ENCODE measurements at places on chromosomes 2 and 18.

- DNase-seq, result no peak
These were observed 202.3 kb downstream of the SPP2 start for GRCh38 chr2:234252772-234253171.

DNA sequence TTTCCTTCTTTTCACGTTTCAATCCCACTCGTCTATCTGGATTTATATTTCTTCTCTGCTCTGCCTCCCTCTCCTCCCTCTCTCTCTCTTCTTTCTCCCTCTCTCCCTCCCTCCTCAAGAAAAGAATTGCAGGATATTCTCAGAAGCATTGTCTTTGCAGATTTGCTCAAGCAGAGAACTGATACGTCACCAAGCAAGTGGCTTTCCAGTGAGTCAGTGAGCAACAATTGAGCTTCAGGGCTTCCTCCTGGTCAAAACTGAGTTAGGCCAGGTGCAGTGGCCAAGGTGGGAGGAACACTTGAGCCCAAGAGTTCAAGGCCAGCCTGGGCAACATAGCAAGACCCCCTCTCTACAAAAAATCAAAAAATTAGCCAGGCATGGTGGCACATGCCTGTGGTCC is 151.1 kb downstream of the SMAD2 start:
- no peak for DNase-seq

DNA sequence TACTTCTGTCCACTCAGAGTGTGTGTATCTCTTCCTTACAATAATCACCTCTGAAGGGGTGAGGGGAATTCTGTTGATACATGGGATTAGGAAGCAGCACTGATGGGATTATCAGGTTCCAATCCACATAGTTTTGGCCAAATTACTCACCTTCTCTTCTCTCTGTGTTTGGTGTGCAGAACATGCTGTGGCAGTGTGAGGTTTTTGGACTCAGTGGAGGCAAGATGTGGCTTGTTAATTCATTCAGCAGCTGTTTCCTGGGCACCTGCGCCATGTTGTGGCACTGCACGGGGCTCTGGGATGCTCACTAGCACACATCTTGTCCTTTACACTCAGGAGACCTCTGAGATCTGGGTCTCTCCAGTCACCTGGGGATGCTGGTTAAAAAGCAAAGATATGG is 350.3 kb upstream of the HS6ST1 start:
- DNase-seq, result no peak

DNA sequence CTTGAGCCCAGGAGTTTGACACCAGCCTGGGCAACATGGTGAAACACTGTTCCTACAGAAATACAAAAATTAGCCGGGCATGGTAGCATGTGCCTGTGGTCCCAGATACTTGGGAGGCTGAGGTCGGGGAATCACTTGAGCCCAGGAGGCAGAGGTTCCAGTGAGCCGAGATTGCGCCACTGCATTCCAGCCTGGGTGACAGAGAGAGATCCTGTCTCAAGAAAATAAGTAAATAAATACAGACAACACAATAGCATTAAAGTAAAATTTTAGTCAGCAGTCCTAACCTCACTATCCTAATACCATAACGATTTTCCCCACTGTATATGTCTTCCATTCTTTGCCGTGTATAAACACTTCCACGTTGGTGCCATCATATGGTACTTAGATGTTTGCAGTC is 83.0 kb upstream of the MBOAT2 start:
- DNase-seq, result no peak

- DNase-seq, result no peak
These were observed 396.5 kb downstream of the CCDC85A start for GRCh38 chr2:56580242-56580641.

GRCh38 chr18:48197819-48198218 is 211.4 kb downstream of the ZBTB7C start:
- DNase-seq, result no peak

GRCh38 chr2:7180638-7181370 is 263.6 kb downstream of the RNF144A start:
- DNase-seq, result no peak

- no peak for DNase-seq
These were observed 56.7 kb downstream of the ZEB2 start for GRCh38 chr2:144463266-144463665.

GRCh38 chr2:161586517-161587167 is 37.6 kb upstream of the SLC4A10 start:
- DNase-seq, result no peak

DNA sequence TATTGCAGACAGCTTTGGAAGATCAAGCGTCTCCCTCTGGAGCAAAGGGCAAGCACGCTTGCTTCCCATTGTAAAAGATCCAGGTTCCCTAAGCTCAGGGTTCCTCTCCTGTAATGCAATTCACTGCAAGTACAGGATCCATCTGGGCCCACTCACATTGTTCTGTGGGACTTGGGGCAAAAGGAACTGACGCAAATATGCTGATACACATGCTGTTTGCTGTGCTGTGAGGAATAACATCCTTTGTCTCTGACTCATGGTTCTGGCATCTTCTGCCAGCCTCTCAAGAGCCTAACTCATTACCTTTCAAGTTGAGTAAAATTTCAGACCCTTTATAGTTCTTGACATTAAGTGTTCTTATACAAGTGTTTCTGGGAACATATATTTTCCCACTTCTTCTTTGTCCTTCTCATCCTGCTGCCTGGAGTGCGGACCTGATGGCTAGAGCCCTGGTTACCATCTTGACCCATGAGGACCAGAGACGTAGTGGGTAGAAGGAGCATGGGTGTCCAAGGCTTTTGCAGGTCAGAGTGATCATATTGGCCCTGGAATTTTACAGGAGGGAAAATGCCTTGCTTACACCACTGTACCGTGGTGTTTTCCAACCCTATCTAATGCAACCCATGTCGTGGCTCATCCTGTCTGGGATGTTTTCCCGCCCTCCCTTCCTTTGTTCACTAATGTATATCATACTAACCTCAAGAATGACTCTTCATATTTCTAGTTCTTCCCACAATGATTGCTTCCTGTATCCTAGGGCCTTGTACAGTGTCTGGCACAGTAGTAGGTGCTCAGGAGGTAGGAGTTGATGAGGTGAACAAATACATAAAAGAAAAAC is 145.7 kb upstream of the GLI2 start:
- no peak for DNase-seq

DNA sequence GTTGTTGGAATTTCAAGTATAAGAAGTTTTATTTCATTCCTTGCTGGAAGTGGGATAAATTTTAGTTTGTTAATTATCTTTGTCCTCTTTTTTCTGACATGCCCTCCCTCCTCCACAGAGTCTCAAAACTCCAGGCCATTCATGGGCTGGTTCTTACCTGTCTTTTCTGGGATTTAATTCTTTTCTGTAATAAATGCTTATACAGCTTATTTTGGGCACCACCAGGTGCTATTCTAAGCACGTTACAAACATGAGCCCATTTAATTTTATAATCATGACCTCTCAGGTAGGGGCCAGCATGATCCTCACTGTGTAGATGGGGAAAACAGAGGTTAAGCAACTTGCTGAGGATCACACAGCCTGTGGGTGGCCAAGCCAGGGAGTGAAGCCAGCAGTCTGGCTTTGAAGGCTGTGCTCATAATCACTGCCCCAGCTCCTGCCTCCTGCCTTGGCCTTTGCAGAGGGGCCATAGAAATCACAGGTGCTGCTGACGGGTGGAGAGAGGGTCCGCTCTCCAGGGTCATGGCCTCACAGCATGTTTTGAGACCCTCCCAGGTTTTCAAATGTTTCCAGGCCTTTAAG is 128.4 kb upstream of the PXDN start:
- DNase-seq, result no peak

- DNase-seq, result no peak
These were observed 96.8 kb downstream of the FBXO15 start for GRCh38 chr18:74050807-74051206.

- DNase-seq, result no peak
These were observed 84.9 kb upstream of the ZCCHC2 start for GRCh38 chr18:62438018-62438329.

DNA sequence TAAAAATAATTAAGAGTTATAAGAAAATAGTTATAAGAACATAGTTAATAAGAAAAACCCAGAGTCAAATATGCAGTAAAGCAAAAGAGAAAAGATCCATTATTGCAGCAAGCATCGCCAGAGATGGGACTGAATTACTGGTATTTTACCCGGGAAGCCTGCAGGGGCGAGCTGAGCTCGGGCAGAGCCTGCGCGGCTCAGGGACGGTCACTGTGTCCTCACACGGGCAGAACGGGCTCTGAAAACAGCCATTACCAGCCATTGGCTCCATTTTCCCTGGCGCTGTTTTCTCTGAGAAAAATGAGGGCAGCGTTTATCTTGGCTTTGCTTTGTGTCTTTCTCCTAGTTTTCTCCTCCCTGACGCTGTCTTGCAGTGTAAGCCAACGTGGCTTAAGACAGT is 95.3 kb upstream of the ALKAL2 start:
- no peak for DNase-seq

- DNase-seq, result no peak
These were observed 20.6 kb upstream of the CHRNA1 start for GRCh38 chr2:174784909-174785308.

GRCh38 chr2:237665713-237666143 is 38.3 kb downstream of the LRRFIP1 start:
- no peak for DNase-seq

GRCh38 chr2:179790235-179791217 is 70.9 kb downstream of the ZNF385B start:
- no peak for DNase-seq

DNA sequence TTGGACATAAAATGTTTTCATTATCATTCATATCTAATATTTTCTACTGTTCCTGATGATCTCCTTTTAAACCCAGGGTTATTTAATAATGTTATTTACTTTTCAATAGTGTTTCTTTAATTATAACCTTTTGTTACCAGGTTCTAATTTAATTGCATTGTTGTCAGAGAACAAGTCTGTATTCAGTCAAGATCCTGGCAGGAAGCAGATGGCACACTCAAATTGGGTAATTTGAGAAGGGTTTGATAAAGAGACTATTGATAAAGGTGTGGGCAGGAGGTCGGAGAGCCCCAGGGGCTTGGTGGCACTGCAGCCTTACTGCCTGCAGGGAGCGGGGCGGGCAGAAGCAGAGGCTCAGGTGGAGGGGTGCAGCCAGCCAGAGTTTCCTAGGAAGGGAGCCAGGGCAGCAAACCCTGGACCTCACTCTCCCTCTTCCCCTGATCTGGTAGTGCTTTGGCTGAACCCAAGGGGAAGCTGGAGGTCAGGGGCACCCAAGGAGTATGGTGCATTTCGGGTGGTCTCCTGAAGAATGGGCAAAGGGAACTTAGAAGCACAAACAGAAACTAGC is 2.3 kb upstream of the KIF1A start:
- no peak for DNase-seq

GRCh38 chr2:11466307-11467128 is 557 bp upstream of the E2F6 start:
- DNase-seq, result no peak

GRCh38 chr2:196435189-196435588 is 204.3 kb upstream of the CCDC150 start:
- DNase-seq, result no peak

DNA sequence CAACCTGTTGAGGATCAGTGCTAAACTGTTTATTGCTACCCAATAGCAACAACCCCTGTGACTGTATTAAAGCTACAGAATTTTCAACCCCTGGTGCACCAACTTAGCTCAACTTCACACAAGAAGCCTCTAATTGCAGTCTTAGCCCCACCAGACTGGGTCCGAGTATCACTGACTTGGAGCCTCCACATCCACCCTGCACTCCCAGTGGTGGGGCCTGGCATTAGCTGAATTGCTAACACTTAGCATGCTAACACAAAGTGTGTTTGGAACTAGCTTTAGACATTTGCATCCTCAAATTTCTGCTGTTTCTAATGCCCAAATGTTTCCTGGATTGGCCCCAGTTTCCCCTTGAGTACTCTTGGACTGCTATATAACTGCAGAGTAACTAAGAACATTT is 298.6 kb downstream of the AGPS start:
- no peak for DNase-seq

GRCh38 chr2:8202132-8202531 is 479.7 kb upstream of the ID2 start:
- no peak for DNase-seq

DNA sequence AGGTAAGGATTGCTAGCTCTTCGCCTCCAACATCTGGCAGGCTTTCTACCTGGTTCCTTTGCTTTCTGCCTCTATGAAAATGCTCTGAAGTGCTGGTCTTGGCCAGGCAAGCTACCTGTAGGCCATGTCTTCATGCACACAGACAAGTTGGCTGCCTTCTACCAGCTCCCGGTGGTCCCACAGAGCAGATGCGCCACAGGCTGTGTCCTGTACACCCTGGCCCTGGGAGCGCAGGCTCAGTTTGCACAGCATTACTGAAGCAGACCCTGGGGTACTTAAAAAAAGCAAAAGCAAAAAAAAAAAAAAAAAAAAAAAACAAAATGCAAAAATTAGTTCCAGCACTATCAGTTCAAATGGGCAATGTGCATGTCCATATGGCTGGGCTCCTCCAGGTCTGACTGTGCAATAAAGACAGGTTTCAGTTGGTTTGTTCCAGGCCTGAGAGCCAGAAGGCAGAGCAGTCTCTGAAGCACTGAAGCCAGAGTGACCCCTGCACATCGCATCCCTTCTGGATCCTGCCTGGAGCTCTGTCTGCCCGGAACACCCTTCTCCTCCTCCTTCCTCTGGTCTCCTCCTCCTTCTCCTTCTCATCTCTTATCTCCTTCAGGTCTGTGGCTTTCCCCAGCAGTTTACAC is 288.0 kb upstream of the REV1 start:
- no peak for DNase-seq

GRCh38 chr2:55916473-55917049 is 7.0 kb downstream of the EFEMP1 start:
- no peak for DNase-seq

- no peak for DNase-seq
These were observed 582.4 kb downstream of the IRS1 start for GRCh38 chr2:226217191-226217590.

DNA sequence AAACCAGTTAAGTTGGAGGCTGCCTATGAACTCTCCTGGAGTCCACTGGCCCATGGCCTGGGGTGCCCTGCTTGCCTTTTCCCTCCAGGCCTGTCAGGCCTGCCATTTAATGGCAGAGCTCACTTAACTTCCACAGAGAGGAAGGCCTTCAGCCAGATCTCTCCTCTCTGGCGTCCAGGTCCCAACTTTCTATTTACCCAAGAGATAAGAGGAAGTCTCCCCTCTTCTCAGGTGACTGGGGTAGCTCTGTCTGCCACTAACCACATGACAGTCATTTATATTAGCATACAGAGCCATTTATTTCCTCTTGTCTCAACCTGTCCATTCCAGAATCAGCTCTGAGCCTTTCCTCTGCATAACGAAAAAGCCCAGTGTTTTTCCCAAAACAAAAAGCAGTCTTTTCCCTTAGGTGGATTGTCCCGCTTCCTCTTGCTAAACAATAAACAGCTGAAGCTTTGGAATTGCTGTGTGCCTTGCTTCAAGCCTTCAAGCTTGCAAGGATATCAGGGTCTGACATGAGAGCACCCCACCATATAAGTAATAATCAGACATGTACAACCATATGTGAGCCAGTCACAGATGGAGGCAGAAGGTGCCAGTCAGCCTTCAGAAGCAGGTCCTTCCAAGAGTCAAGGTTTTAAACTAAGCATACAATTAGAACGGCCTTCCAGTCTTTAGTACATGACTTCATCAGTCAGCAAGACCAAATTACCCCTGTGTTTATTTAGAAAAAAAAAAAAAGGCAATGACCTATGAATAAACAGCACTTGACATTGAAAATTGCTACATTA is 71.2 kb upstream of the STPG4 start:
- DNase-seq, result no peak

- no peak for DNase-seq
These were observed 208.0 kb downstream of the ZFP36L2 start for GRCh38 chr2:43018179-43019024.
